Effector CD8-positive, alpha-beta T cell (primary cell): ENCODE measurements at places on chromosomes 5 and 9.

DNA sequence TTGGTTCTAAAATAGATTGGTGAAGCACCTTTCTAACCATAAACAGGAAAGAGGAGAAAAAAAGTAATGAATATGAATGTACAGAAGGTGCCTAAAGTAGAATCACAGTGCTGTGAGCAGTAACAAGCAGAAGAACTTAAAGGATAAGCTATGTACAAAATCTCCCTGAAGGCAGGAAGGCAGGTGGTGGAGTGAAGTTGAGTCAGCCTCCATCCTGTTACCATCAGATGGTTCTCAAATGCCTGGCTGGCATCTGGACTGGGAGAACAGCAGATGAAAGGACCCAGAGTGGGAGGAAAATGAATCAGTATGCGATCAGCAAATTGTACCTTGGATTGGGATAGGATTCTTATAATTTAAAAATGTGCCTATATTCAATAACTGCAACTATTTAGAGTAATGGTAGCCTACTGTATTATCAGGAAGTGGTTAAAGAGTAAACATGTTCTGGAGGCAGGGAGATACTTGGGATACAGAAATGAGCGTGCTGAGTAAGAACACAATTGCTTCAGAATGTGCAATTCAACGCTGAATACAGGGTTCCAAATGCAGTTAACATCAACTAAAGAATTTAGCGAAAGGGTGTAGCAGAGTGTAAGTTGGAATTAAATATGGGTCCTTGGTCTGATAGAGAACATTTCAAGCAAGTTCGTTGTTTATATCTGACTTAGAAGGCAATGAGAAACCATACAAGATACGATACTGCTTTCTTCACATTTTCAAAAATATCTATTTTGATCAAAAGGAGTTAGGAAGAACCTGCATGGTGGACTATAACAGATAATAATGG lies 21.1 kb upstream of the FER start:
- no peak for DNase-seq

- no peak for DNase-seq
Measured at GRCh38 chr9:29332789-29333188, 1759.5 kb upstream of the C9orf72 start.

DNA sequence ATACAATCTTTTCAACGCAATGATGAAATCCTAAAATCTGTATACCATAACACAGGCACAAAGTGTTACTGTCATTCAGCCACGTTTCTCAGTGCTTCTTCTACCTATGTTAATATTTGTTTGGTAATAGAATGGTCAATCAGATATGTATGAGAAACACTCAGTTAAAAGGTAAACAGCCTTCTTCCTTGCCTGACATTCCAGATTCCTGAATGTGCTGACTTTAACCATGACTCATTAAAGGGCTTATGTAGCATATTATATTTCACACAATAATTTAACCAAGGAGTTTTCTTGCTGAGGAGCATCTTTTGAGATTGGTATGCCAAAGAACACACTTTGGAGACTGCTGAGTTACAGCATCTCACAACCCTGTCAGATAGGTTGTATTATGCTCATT lies 187.6 kb downstream of the CETN3 start:
- DNase-seq = no peak

- DNase-seq = no peak
Measured at GRCh38 chr5:145775411-145775810, 59.7 kb downstream of the PRELID2 start.

- no peak for DNase-seq
Measured at GRCh38 chr5:35820735-35821134, 36.0 kb upstream of the IL7R start.

DNA sequence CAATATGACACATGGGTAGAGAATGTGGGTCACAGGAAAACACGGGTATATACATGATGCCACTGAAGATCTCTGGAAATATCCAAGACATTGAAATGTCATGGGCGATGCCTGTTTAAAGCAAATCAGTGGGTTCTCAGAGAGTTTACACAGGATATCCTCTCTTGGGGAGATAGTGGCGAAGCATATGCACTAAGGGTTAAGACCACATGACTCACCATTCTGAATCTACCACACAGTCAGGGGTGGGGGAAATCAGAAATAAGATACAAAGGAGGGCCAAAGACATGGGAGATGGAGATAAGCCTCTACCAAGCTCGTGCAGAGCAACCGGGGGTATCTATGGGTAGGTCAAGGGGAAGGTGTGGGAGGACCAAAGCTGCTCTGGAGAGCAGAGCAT lies 58.8 kb downstream of the SH3PXD2B start:
- DNase-seq = no peak

DNA sequence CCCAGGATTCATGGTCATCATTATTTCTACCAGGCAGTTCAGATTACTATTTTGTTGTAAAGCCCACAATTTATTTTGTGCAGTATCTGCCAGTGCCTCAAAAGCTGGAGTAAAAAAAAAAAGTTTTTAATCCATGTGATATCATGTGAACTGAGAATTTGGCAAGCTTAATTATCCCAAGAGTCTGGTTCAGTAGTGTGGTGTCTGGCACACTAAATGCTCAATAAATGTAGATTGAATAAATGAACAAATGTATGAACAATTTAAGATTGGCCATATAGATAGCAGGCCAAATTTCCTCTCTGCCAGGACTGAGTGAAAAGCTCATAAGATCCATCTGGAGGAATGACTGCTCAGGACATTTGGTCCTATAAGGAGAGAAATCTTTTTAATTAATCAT lies 533.0 kb downstream of the TLE1 start:
- no peak for DNase-seq

GRCh38 chr9:25261445-25261844 lies 416.8 kb downstream of the TUSC1 start:
- no peak for DNase-seq

- no peak for DNase-seq
Measured at GRCh38 chr5:92990771-92991170, 590.2 kb downstream of the NR2F1-AS1 start.
